Activated T-helper 1 cell treated with anti-CD3 and anti-CD28 coated beads, Interleukin-12 subunit alpha, Interleukin-12 subunit beta, Interleukin-2, Interleukin-4 antibody, amounts not matched to agents 30 ng/mL and 10 ng/mL and 1 ng/mL, durations not matched to agents 14 hours and 24 hours and 36 hours (primary cell): ENCODE measurements at places on chromosomes 11 and 22. TPM values are rescaled to one million over a fixed set of nuclear protein-coding genes. Genes with fewer than 3 reads are reported as not detected.

- no peak for DNase-seq
Measured at GRCh38 chr11:66495401-66495854, 15.0 kb upstream of the BBS1 start.

DNA sequence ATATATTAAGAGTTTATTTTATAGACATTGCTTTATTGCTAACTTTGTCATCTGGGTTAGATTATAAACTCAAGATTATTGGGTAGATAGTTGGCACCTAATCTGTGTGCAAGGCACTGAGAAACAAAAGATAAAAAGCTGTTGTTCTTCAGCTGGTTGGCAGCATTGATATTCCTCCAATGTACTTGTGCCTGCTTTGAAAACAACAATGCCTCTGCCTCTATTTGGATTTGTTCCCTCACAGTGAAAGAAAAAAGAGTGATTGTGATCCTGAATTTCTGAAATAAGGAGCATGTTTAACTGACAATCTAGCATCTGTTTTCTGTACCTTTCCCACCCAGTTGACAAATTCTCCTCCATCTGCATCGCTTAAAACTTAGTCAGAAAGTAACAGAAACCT is 98.3 kb downstream of the TYR start:
- no peak for DNase-seq

The OR8D1 gene
- not detected in 2 replicates for total RNA-seq

DNA sequence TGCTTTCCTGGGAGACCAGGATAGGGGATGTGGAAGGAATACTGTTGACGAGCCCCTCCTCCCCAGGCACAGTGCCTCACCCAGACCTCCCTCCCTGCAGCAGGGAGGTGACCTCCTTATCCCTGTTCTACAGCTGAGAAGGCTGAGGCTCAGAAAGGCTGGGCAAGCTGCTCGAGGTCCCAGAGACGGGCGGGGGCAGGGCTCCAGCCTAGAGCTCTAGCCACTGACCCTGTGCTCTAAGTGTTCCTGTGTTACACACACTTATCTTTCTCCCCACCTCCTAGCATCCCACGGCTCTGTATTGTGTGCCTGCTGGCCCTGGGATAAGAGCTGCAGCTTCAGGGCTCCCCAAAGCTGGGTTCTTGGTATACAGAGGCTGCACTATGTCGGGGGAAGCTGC is 7.9 kb downstream of the CCDC134 start:
- DNase-seq, result no peak

The UPK3A gene
- total RNA-seq, result not detected in 2 replicates

DNA sequence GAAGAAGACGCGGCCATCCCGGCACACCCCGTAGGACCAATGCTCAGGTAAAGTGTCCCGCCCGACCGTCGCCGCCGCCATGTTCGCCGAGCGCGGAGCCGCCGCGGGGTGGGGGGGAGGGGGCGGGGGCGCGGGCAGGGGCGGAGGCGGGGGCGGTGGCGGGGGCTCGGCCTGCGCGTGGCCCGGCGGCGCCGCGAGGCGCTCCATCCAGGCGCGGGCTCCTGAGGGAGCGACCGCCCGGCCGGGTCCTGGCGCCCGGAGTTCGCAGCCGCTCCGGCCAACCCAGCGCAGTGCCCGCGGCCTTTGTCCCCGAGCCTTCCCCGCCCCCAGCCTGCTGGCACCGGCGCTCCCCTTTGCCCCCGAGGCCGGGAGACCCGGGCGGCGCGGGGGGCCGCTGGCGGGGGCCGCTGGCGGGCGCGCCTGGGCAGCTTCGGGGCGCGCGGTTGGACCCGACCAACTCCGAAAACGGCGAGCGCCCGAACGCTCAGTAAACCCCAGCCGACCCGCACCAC is at the start of gene PLEKHA7:
PLEKHA7 (minus strand) TSS at position 94 of the 512 bp plus-strand sequence; CDS start at position 81, 13 bp downstream.
- DNase-seq, result no peak

- DNase-seq, result no peak
Measured at GRCh38 chr11:111450480-111451320, 61.5 kb downstream of the BTG4 start.

The C11orf65 gene
- total RNA-seq, result 0.57 and 0.64 TPM in 2 replicates

The KCNJ1 gene
- not detected in 2 replicates for total RNA-seq

The MTMR2 gene
- 41.3 and 41.7 TPM in 2 replicates for total RNA-seq

DNA sequence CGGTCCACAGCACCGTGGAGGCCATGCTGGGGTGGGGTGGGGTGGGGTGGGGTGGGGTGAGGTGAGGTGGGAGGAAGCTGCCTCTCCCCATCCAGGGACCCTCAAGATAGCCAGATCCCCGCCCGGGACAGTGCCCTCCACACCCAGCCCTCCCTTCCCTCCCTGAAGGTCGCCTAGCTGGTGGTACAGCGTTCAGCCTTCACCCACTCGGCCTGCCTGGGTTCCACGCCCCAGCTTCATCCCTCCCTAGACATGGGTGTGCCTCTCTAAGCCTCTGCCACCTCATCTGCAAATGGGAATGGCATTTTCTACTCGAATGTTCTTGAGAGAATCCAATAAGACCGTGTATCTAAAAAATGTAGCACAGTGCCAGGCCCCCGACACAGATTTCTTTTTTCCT is 17.8 kb downstream of the KCTD17 start:
- no peak for DNase-seq

DNA sequence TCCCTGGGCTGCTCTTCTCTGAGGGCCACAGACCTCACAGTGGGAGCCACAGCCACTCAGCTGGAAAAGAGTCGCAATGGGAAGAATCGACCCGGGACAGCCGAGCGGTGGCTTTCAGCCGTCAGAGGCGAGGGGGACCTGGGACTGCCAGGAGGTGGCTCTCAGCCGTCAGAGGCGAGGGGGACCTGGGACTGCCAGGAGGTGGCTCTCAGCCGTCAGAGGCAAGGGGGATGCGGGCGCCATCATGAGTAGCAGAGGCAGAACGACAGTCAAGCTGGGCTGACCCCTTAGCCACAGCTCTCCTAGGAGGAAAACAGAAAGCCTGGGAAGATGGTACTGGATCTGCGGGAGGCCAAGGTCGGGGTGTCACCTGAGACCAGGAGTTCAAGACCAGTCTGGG is 14.9 kb upstream of the MUC2 start:
- no peak for DNase-seq

The CCDC89 gene
- 0.39 and 0.62 TPM in 2 replicates for total RNA-seq

The HINFP gene
- total RNA-seq, result 31.2 and 35.2 TPM in 2 replicates

The MS4A2 gene
- not detected in 2 replicates for total RNA-seq

The PIH1D2 gene
- 0.24 and 0.49 TPM in 2 replicates for total RNA-seq

GRCh38 chr22:28822930-28823551 is 22.7 kb upstream of the XBP1 start:
- peak; percentile 51 for DNase-seq

The WNT11 gene
- 0.39 TPM in 1 of 2 replicates, not detected in the other for total RNA-seq

- no peak for DNase-seq
Measured at GRCh38 chr11:120547811-120548681, 36.5 kb downstream of the GRIK4 start.

DNA sequence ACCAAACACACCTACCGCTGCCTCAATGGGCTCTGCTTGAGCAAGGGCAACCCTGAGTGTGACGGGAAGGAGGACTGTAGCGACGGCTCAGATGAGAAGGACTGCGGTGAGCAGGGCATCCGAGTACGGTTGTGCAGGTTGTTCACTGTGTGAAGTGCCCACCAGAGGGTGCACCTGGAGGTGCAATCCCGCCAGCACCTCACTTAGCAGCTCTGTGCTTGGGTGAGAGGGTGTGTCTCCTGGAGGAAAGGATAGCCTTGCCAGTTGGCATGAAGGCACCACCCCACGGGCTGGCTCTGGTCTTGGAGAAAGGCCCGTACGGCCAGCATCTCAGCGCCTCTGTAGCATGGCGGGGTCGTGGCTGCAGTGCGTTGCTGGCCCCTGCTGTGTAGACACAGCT is 39.4 kb downstream of the ST14 start:
- no peak for DNase-seq

DNA sequence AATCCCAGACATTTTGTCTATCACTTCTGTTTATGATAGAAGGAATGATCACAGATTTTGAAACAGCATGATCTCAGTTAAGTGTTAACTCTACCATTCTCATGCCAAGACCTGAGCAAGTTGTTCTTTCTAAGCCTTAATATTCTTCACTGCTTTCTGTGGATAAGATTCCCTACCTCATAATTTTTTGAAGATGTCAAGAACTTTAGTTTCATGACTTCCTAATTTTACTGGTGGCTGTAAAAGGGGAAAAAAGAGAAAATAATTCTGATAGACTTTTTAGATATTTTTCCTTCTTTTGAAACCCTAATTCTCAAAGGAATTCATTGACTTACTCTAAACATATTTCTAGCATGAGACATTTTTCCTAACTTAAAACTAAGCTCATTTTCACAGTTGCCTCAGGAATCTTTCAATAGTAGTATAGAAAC is 520.0 kb upstream of the LUZP2 start:
- no peak for DNase-seq

The IFITM10 gene
- 0.32 and 0.52 TPM in 2 replicates for total RNA-seq

GRCh38 chr11:24965748-24966147 is 468.9 kb downstream of the LUZP2 start:
- DNase-seq, result no peak

- no peak for DNase-seq
Measured at GRCh38 chr11:629237-629583, 2.2 kb upstream of the SCT start.

The PCNX3 gene
- 55.0 and 55.2 TPM in 2 replicates for total RNA-seq

DNA sequence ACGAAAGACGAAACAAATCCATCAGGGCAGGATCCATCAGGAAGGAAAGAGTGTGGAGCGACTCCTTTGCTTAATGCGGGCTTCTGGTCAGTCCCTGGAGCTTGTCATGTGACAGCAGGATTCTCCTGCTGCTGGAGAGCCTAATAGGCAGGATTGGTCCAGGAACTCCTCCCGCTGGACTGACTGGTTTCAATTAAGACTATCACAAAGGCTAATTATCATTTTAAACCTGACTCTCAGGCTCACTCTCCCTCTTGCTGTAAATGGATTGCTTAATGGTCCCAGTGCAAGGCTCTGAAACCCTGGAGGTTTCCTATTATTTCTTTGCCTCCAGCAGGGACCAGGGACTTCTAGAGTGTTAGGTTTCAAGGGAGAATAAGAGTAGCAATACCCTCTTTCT is 493.8 kb downstream of the NTM start:
- no peak for DNase-seq

GRCh38 chr11:85602526-85603213 is 24.5 kb downstream of the DLG2 start:
- DNase-seq, result no peak

GRCh38 chr11:11148104-11148509 is 204.9 kb downstream of the CSNK2A3 start:
- DNase-seq, result no peak

The OR8H1 gene
- total RNA-seq, result not detected in 2 replicates

GRCh38 chr11:110762590-110762989 is 50.4 kb upstream of the ARHGAP20 start:
- no peak for DNase-seq

The CHID1 gene
- total RNA-seq, result 108 and 110 TPM in 2 replicates

GRCh38 chr22:49156662-49157285 is 670.9 kb downstream of the BRD1 start:
- no peak for DNase-seq

The IRAG1 gene
- total RNA-seq, result not detected in 2 replicates

The IGSF9B gene
- 73.6 and 77.2 TPM in 2 replicates for total RNA-seq

DNA sequence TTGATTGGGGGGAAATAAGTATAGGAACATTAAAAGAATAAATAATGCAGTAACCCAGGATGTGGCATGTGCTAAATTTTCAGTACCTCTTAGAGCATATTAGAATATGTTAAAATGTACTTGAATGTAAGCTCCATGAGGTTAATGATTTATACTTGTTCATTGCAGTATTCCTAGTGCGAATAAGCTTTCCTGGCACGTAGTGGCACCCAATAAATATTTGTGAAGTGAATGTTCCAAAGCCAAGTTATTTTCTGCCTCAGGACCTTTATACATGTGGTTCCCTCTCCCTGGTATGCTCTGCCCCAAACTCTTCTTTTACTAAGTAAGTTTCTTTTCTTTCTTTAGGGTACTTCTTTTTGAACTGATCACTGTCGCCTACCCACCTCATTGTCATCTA is 118.8 kb downstream of the DBX1 start:
- no peak for DNase-seq
